Stimulated activated CD4-positive, alpha-beta T cell treated with anti-CD3 and anti-CD28 coated beads, TNF-alpha, amount 100 ng/mL, for 1 hour (primary cell): ENCODE measurements at places on chromosomes 12 and 14.

DNA sequence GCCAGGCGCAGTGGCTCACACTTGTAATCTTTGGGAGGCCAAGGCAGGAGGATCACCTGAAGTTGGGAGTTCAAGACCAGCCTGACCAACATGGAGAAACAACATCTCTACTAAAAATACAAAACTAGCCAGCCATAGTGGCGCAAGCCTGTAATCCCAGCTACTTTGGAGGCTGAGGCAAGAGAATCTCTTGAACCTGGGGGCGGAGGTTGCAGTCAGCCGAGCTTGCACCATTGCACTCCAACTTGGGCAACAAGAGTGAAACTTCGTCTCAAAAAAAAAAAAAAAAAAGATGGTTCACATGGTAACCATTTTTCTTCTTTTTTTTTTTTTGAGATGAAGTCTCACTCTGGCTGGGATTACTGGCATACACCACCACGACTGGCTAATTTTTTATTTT, 35.3 kb downstream of the SLC2A14 start:
- no peak for DNase-seq

DNA sequence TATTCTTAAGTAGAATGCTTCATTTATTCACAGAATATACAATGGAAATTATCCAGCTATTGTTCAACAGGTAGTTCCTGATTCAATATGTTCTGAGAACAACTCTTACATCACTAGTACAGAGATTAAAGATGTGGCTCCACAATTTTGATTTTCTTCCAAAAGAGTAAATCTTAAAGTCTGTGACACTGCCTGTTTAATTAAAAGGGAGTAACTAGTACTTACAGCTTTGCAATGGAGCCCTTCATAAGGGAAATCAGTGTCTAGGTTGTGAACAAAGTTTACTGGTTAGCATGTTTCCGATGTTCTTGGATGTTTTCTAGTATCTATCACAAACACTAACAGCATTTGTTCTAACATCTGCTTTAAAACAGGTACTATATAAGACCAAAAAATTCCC, 30.8 kb downstream of the MIA2 start:
- DNase-seq, result no peak

DNA sequence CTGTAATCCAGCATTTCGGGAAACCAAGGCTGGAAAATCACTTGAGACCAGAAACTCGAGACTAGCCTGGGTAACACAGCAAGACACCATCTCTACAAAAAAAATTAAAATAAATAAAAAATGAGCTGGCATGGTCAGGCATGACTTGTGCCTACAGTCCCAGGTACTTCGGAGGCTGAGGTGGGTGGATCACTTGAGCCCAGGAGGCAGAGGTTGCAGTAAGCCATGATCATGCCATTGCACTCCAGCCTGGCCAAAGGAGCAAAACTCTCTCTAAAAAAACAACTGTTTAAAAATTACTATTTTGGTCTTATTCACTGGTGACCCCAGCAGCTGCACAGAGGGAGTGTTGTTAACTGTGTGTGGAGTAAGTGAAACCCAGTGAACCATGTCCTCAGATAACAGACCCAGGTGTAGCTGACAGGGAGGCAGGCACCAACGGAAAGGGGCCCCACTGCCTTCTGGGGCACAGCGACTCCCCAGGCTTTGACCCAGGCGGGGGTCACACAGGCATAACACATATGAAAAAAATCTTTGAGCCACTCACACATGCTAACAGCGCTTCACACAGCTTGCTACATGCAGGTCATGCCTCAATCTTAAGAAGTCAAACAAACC, 12.1 kb downstream of the DDX54 start:
- DNase-seq, result no peak

DNA sequence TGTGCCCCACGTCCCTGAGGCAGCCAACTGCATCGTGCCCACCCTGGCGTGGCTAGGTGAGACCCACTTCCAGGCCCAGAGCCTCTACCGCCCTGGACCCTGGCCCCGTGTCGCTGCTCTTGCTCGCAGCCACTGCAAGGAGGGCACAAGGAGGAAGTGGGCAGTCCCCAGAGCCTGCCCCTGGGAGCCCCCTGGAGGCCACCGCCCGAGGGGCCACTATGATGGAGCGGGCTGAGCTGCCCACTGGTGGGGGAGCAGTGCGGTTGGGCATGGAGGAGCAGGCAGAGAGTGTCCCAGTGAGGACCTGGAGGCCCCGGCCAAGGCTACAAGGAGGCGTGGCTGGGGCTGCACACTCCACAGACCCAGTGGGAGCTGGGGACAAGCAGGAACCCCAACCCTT, 323.6 kb downstream of the PCNX1 start:
- DNase-seq, result no peak

GRCh38 chr14:71319666-71320065, 412.4 kb downstream of the PCNX1 start:
- no peak for DNase-seq

GRCh38 chr14:54343272-54344121, 53.3 kb upstream of the CDKN3 start:
- DNase-seq, result no peak

- no peak for DNase-seq
Observed at GRCh38 chr14:63155511-63156185, 48.6 kb upstream of the RHOJ start.

GRCh38 chr12:89475203-89475990, 49.2 kb downstream of the GALNT4 start:
- DNase-seq, result no peak

GRCh38 chr12:68425998-68426397, 93.8 kb upstream of the MDM1 start:
- DNase-seq, result no peak

- no peak for DNase-seq
Observed at GRCh38 chr12:5524116-5524768, 92.3 kb downstream of the NTF3 start.

GRCh38 chr14:65206078-65206447, 103.7 kb upstream of the MAX start:
- DNase-seq, result no peak

- DNase-seq, result no peak
Observed at GRCh38 chr12:108341356-108341755, 2.2 kb upstream of the CMKLR1 start.

DNA sequence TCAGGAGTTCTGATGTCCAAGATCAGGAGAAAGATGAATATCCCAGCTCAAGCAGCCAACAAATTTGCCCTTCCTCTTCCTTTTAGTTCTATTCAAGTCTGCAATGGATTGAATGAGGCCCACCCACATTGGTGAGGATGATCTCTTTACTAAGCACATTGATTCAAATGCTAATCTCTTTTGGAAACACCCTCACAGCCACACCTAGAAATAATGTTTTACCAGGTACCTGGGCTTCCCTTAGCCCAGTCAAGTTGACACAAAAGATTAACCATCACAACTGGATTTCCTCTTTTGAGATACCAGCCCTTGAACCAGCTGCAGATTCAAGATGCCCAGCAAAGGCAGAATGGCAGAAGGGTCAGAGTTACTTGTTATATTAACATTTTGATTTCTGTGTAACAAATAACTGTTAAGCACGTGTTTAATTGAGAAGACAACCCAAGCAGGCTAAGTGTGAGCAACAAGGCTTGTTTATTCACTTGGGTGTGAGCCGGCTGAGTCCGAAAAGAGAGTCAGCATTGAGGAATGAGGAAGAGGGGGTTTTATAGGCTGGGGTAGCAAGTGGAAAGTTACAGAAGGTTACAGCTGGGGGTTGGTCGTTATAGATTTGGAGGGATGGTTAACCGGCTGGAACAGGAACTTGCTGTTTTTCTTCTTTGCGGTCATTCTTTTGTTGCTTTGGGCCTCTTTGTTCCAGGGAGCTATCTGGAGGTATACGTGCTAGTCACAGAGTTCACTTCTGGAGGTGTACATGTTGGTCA, 180.3 kb downstream of the EMP1 start:
- no peak for DNase-seq

- DNase-seq, result no peak
Observed at GRCh38 chr14:101362529-101363260, 198.6 kb upstream of the DIO3 start.

DNA sequence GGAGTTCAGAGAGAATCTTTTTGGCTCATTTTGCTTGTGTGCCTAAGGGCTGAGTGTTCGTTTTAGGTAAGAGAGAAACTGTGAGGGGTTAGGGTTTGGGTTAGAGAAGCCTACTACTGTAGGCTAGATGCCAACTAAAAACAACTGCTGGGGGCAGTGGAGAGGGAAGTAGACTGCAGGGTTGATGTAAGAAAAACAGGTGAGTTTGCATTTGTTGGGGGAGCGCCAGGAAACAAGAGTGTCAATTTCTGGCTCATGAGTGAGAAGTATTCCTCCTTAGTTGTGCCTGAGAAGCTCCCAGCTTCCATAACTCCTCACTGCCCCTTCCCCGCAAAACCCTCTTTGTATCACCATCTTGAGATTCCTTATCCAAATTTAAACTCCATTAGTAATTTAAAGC, 92.3 kb downstream of the DERA start:
- DNase-seq, result no peak

DNA sequence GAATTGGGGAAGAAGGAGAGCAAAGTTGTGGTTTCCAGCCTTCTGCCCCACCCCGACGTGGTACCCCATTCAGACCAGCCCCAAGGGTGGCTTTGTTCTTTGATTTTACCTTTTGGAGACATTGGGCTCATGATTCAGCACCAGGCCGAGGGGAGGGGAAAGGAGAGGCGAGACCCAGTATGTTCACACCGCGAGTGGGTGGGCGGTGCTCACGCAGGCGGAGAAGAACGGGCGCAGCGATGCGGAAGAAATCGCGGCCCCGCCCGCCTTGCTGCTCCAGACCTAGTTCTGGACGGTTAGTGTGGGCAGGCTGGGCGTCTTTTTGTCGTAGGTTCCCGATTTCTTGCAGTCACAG, 963 bp downstream of the ATL1 start:
- DNase-seq, result peak; percentile 49

DNA sequence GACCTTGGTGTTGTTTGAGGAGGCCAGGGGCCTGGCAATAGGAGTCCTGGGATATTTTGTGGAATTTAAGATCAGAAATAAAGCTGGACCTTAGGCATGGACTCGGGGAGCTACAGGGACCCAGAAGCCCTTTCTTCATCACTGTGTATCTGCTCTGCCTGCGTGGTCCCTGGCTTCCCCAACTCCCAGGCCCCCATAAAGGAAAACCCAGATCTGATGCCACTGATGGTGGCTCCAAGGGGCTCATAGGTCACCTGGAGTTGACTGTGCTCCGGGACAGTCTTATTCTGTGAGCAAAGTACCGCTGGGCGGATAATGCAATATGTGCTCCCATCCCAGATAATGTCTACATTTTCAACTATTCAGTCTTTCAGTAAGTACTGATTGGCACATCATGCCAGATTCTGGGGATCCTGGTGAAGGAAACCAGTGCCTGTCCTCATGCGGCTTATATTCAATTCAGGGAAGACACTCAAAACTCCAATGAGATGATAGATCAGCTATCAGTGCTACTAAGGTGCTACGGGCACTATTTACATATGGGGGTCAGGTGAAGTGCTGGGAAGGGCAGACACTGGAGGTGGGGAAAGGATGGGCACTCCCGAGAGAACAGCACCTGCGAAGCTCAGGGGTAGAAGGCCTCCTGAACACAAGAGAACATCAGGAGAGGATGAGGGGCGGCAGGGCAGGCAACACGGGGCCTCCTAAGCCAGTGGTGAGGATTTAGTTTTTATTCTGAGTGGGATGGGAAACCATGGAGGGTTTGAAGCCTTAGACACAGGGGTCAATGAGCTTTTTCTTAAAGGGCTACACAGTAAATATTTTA, 5.5 kb upstream of the SELPLG start:
- DNase-seq, result no peak

DNA sequence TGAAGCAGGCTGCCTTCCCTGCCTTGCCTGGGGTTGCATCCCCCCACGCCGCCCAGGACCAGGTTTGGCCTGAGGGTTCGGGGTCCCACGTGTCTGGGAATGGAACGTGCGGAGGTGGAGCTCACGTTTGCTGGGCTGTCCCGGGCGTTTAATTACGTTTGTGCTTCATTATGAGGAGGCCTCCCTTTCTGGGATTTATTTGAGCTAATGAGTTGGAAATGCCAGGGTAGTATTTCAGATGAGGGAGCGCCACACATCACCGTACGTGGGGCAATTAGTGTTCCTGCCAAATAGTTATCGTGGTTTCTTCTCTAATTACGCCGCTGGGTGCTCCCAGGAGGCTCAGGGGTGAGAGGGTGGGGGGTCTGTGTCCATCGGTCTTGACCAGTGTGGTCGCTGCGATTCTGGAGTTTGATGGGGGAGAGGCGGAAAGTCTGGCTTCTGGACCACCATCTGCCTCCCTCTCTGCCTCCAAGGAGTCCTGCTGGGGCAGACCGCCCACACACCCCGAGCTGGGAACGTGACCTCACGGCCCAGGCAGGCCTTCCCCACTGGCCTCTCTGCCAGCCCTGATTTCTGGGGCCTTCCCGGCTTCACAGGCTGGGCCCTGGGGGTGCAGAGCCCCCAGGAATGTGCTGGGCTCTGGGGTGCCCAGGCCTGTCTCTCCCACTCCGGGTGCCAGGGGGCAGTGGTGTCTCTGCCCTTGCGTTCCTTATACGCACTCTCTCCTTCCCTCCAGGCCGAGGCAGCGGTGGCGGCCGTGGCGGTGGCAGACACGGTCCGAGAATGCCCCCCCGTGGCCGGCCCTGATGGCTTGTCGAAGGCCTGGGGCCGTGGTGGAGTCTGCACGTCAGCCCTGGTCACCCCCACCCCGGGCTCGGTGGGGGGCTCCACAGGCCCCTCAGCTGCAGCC, 18.9 kb downstream of the KIF26A start:
- DNase-seq, result no peak
